ENCODE measurements at places on chromosomes 16 and 17. TPM values are rescaled to one million over a fixed set of nuclear protein-coding genes. Genes with fewer than 3 reads are reported as not detected.
A peak's percentile ranks its signal among the peaks of the same experiment; 100 is the strongest.

GRCh38 chr16:30837904-30838303, 50.9 kb upstream of the ZNF629 start:
- no peaks in the 10 kb centered on the region for H3K27me3 ChIP-seq
- H3K36me3 ChIP-seq: no peaks in the 10 kb centered on the region
- no peak overlapping the region for H3K4me3 ChIP-seq
- DNase-seq: no peak
- H3K27ac ChIP-seq: no peak overlapping the region

GRCh38 chr17:13560935-13561334, 40.8 kb downstream of the HS3ST3A1 start:
- no peaks in the 10 kb centered on the region for H3K27me3 ChIP-seq
- H3K4me3 ChIP-seq: no peak overlapping the region
- no peak overlapping the region for H3K27ac ChIP-seq
- no peaks in the 10 kb centered on the region for H3K36me3 ChIP-seq

DNA sequence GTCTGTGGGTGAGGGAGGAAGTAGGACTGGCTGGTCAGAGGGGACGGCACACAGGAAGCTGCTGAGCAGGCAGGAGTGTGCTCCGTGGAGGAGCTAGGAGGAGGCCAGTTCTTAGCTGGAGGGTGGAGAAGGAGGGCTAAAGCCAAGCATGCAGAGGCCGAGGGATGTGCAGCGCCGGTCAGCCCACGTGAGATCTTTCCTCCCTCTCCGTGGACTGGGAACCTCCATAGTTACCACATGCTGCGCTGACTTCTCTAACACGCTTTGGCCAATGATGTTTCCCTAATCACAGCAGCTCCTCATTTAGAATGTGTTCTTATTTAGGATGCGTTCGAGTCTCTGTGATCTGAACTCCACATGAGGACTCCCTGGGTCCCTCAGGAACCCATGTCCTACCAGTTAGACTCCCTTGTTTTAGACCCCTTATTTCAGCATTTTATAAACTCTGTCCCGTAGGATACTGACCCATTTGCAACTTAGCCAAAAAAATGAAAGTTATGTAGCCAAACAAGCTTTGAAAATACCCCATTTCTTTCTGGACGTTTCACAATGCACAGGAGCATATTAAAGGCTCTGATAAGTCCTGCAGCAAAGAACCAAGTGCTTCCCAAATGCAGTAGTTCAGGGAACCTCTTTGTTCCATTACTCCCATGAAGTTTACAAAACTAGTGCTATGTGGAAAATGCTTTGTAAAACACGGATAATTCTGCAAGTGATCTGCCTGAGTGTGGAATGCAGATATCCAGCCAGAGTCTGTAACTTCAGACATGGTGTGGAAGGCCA, 51.4 kb downstream of the IRF8 start:
- no peaks in the 10 kb centered on the region for H3K36me3 ChIP-seq
- peaks cover 58% of the 10 kb centered on the region for H3K4me1 ChIP-seq
- H3K27ac ChIP-seq: no peak overlapping the region
- DNase-seq: no peak

DNA sequence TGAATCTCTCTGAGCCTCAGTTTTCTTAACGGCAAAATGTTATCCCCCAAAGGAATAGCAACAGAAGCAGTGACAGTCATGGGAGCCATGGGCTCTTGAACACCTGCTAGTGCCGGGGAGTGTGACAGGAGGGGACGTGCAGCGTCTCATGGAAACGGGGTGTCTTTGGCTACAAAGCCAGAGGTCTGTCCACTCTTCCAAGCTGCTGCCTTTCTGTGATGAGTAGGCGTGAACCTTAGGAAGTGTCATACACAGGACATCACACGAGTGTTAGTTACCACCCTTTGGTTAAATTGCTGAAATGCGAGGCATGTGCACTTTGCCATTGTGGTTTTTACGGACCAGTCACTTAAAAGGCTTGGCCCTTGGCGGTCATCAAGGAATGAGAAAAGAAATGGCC, 93.4 kb downstream of the IRF8 start:
- peaks cover 78% of the 10 kb centered on the region for H3K4me1 ChIP-seq
- H3K4me3 ChIP-seq: no peak overlapping the region
- peak overlapping the region; percentile 18 for H3K27ac ChIP-seq
- no peak for DNase-seq

DNA sequence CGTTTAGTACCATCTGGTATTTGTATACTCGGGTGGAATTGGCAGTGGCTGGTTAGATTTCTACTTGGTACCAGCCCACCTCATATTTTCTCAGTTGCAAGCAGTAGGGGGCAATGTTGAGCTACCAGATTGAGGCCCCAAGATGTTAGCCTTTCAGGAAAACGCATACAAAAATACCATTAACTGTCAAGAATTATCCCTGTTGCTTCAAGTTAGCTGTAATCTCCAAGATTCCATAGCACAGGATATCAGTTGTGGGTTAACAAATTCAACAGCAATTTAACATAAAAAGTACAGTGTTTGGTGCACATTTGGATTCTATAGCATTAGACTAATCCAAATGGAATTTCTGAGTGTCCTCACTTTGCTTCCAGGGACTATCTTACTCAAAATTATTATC, 188.2 kb downstream of the FTO start:
- no peaks in the 10 kb centered on the region for H3K27me3 ChIP-seq
- peaks cover 17% of the 10 kb centered on the region for H3K4me1 ChIP-seq
- DNase-seq: peak; percentile 72
- no peak overlapping the region for H3K27ac ChIP-seq
- H3K4me3 ChIP-seq: no peak overlapping the region

GRCh38 chr17:2688351-2689342, 22.9 kb downstream of the CLUH start:
- DNase-seq: no peak
- peaks cover 10% of the 10 kb centered on the region for H3K36me3 ChIP-seq
- no peaks in the 10 kb centered on the region for H3K27me3 ChIP-seq
- no peak overlapping the region for H3K4me3 ChIP-seq
- peak overlapping the region; percentile 55 for H3K27ac ChIP-seq

GRCh38 chr16:89956505-89957215, 8.1 kb downstream of the DEF8 start:
- H3K36me3 ChIP-seq: peaks cover 7% of the 10 kb centered on the region
- no peak overlapping the region for H3K27ac ChIP-seq
- no peak overlapping the region for H3K4me3 ChIP-seq

DNA sequence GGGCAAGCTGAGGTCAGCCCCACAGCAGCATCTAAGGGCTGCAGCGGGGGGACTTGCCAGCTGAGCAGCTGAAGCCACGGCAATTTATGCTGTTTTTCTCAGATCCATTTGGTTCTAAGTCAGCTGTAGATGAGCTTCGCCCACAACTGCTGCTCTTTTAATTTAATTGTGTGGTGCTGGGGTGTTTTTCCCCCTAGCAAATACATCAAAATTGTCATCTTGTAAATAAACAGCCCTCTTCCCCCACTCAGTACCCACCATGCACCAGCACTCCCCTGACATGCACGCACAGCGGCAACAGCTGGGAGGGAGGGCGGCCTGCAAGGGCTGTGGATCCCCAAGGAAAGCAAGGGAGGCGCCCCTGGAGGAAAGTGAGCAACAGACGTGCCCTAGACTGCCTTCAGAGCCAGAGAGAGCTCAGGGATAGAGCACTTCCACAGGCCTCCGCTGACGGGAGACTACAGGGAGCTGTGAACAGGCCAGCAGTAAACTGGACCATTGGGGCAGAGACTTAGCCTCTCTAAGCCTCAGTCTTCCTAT, 149.5 kb downstream of the TMEM132E start:
- H3K4me1 ChIP-seq: no peaks in the 10 kb centered on the region
- no peak for DNase-seq
- peaks cover 2% of the 10 kb centered on the region for H3K27me3 ChIP-seq
- H3K27ac ChIP-seq: no peak overlapping the region

DNA sequence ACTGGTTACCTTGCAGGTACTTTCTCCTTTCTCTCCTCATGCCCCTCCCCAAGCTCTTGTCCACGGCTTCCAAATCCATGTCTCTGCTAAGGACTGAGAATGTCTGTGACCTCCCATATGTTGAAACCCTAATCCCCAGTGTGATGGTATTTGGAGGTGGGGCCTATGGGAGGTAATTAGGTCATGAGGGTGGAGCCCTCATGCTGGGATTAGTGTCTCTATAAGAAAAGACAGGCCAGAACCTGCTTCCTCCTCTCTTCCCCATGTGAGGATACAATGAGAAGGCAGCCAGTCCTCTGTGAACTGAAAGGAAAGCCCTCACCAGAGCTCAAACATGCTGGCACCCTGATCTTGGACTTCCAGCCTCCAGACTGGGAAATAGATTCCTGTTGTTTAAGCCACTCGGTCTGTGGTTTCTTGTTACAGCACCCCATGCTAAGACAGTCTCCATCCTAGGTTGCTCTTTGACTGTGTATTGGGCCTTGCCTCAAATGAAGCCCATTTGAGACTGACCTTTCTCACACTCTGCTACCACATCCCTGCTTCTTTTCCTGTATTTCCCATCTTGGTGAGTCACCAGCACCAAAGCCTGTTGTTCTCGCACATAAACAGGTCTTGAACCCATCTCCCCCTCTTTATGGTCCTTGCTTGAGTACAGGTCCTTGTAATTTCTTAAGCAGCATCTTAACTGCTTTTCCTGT, 135.0 kb downstream of the CDK5R1 start:
- no peaks in the 10 kb centered on the region for H3K36me3 ChIP-seq
- H3K27ac ChIP-seq: no peak overlapping the region
- H3K4me3 ChIP-seq: no peak overlapping the region
- H3K27me3 ChIP-seq: no peaks in the 10 kb centered on the region

GRCh38 chr17:65028545-65028843, 28.0 kb downstream of the GNA13 start:
- peak overlapping the region; percentile 96 for H3K27ac ChIP-seq
- peak overlapping the region; percentile 56 for H3K4me3 ChIP-seq
- peak; percentile 31 for DNase-seq
- no peaks in the 10 kb centered on the region for H3K27me3 ChIP-seq
- peaks cover 39% of the 10 kb centered on the region for H3K36me3 ChIP-seq
- H3K4me1 ChIP-seq: peaks cover 75% of the 10 kb centered on the region

GRCh38 chr17:4313221-4314114, 49.7 kb upstream of the ANKFY1 start:
- peaks cover 66% of the 10 kb centered on the region for H3K4me1 ChIP-seq
- H3K36me3 ChIP-seq: peaks cover 2% of the 10 kb centered on the region
- no peak for DNase-seq
- peak overlapping the region; percentile 53 for H3K27ac ChIP-seq
- no peaks in the 10 kb centered on the region for H3K27me3 ChIP-seq

DNA sequence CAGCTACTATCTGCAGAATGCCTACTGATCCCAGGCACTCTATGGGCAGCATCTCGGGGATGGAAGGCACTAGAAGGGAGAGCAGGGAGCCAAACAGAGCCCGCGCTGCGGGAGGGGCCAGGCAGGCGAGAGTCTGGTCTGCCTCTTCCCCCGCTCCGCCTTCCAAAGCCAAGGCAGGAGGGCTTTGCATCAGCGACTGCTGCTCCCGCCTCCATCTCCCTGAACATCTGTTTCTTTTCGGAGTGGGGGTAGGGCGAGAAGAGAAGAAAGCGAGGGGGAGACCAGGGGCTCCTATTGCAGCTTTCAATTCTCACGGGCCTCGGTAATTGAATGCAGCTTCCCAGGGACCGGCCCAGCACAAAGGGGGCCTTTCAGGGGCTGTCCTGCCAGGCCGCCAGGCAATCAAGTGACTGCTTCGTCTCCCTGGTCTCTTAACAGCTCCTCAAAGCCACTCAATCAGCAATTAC, 31.4 kb upstream of the CDC42EP4 start:
- no peak for DNase-seq
- no peak overlapping the region for H3K4me3 ChIP-seq
- no peaks in the 10 kb centered on the region for H3K4me1 ChIP-seq
- no peak overlapping the region for H3K27ac ChIP-seq
- H3K27me3 ChIP-seq: no peaks in the 10 kb centered on the region
- H3K36me3 ChIP-seq: no peaks in the 10 kb centered on the region

GRCh38 chr16:85202631-85203461, 90.6 kb upstream of the CIBAR2 start:
- DNase-seq: no peak
- H3K4me3 ChIP-seq: no peak overlapping the region
- H3K4me1 ChIP-seq: no peaks in the 10 kb centered on the region
- H3K27me3 ChIP-seq: no peaks in the 10 kb centered on the region

- no peaks in the 10 kb centered on the region for H3K36me3 ChIP-seq
- no peak overlapping the region for H3K4me3 ChIP-seq
- peak; percentile 74 for DNase-seq
- peaks cover 33% of the 10 kb centered on the region for H3K4me1 ChIP-seq
These were observed 7.7 kb downstream of the MINK1 start for GRCh38 chr17:4840893-4841242.

DNA sequence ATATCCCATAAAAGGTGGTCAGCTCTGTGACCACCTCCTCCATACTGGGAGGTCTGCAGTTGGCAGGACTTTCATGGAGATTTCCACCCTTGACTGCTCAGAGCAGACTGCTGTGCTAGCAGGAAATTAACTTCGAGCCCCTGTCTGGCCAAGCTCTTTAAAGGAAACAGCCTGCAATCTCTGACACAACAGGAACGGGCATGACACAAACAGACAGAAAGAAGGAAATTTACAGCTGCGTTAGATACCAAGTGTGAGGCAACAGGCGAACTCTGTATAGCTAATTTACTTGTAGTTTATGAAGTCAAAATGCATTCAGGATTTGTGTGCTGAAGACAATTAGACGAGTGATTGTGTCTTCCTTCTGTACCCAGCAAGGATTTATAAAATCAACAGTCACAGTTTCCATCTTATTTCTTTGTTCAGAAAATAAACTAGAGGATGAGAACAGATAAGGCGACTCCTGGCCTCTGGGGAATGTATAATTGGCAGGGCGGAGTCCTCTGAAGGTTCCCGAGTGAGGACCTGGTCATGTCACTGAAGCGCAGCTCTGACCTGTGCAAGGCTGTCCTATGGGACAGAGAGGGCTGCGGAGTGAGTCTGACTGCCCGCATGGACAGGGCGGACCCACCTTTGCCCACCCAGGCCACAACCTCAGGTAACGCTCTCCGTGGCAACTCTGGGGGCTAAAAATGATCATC, 16.1 kb downstream of the WIPI1 start:
- no peak for DNase-seq
- no peaks in the 10 kb centered on the region for H3K36me3 ChIP-seq
- no peaks in the 10 kb centered on the region for H3K27me3 ChIP-seq
- peaks cover 29% of the 10 kb centered on the region for H3K4me1 ChIP-seq

GRCh38 chr16:79628988-79629387, 28.5 kb upstream of the MAF start:
- H3K27ac ChIP-seq: no peak overlapping the region
- H3K4me3 ChIP-seq: no peak overlapping the region
- no peaks in the 10 kb centered on the region for H3K36me3 ChIP-seq

Gene SNAI3
- total RNA-seq: 5.3 TPM

Gene LIG3
- 50.4 TPM for total RNA-seq

Gene LRRC36
- 0.81 TPM for total RNA-seq

Gene HES7
- 4.9 TPM for total RNA-seq

Gene OR4D1
- 0.22 TPM for total RNA-seq

All from activated CD8-positive, alpha-beta T cell treated with anti-CD3 and anti-CD28 coated beads for 36 hours (primary cell).